ENCODE measurements at places on chromosomes 12 and 14.

DNA sequence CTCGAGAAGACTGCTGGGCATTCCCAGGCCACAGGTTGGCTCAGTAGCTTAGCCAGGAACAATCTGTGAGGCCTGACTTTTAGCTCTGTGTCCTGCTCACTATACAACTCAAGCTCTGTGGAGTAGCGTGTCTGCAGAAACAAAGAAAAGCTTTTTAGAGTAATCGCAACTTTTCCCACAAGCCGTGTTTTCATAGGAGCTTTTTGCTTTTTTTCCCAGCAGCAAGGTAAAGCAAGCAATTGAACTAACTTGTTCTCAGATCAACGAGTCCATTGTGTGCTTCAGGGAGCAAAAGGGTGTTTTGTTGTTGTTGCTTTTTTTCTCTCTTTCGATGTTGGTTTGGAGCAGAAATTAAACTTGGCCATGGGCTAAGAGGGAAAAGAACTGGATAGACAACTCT, 97.3 kb upstream of the BCL2L14 start:
- no peak for DNase-seq

- DNase-seq: no peak
Measured at GRCh38 chr12:57332646-57333312, 81.8 kb upstream of the STAC3 start.

- no peak for DNase-seq
Measured at GRCh38 chr12:120725151-120725658, 421 bp upstream of the ACADS start.

DNA sequence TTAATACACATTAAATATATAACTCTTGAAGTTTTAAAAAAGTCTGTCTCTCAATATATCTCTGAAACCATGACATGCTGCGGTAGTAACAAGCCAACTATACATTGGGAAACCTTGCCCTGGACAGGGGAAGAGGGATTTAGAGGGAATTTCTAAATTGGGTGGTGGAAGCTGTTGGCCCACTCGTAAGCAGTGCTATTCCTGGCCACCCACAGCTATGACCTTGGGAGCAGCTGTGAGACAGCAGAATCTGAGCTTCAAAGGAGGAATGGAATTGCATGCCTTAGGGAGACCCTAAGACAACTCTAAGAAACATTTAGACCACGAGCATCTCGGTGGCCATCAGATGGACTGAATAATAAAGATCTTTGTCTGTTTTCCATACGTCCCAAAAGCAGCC, 15.8 kb upstream of the GCH1 start:
- DNase-seq: no peak

DNA sequence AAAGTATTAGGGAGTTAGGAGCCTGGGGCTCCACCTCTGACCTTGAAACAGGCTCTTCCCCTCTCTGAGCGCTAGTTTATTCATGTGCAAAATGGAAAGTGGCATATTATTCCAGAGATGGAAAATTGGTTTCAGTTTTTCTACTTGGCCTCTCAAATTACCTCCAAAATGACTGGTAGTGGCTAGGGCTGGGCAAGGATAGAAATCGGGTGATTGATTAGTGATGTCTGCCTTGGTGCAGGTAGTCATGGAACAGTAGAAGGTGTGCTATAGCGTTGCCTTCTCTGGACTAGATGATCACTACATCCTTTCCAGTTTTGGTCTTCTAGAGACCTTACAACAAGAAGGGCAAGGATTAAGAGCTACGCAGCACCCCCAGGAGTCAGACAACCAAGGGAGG, 8.6 kb upstream of the MSI1 start:
- no peak for DNase-seq

GRCh38 chr12:117875744-117876435, 92.9 kb downstream of the KSR2 start:
- no peak for DNase-seq

DNA sequence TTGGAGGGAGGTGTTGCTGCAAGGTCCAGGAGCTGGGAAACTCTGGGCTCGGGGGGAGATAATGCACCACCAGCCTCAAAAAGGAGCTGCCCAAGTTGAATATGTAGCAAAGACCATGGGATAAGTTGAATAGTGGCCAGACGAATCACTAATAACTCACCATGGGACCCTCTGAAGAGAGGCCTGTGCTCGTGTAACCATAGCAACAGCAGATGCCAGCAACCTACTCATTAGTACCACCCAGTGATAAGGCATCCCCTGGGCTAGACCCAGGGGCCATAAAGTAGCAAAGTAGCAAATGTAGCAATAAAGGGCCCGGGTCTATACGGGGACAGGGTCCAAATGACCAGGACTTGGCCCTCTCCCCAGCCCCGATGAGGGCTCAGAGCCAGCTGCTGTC, 328.0 kb downstream of the DPF3 start:
- DNase-seq: no peak

GRCh38 chr12:92035477-92035876, 110.2 kb downstream of the BTG1 start:
- no peak for DNase-seq

- DNase-seq: no peak
Measured at GRCh38 chr14:92927349-92928257, 4.7 kb downstream of the CHGA start.

DNA sequence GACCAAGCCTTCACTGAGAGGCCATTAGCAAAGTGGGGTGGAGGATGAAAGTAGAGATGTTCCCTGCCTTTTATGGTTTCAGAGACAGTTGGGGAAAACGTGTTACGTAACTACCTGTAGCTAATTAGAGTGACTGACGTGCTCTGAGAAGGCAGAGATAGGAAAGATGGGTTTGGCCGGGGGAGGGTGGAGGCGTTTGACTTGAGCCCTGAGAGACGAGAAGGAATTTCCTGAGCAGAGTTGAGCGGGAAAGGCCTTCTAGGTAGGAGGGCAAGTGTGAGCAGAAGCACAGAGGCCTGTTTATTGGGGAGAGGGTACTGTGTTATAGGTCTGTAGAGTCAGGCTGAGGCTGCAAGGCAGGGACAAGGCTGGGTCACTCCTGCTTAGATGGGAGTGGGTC, 8.6 kb downstream of the TUNAR start:
- DNase-seq: no peak

DNA sequence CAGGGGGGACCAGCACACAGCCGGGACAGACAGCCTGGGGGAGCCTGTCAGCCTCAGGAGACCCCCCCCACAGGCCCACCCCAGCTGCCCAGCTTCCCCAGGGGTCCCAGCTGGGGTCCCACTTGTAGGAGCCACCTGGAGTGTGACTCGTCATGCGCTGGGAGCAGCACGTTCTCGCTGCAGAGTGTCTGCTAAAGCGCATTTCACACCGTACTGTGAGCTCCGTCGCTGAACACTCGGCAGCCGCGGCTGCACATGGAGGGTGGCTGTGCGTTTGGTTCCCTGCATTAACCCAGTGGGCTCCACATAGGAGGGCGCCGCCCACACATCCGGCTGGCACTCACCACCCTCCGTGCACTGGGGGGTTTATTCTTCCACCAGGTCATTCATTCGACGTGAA, 56.7 kb downstream of the FBRSL1 start:
- DNase-seq: no peak

GRCh38 chr12:9925705-9926393, 6.3 kb downstream of the CLEC2A start:
- peak; percentile 18 for DNase-seq

DNA sequence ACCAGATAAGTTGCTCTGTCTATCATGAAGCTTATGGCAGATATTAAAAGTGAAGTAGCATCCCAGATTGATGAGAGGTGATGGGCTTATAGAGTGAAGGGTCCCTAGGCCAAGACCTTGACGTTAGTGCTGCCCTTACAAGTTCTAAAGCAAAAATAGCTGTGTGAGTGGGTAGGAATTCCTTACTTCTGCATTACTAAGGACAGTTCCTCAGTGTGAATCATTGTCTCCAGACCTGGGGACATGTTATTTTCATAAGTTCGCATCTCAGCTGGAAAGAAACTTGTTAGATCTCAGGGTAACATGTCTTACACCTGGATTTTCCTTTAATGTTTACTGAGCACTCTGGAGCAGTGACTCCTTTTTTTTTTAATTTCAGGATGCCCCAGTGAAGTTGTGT, 28.7 kb downstream of the MAPKAPK5 start:
- no peak for DNase-seq

- no peak for DNase-seq
Measured at GRCh38 chr12:124867401-124867930, 3.8 kb upstream of the SCARB1 start.

DNA sequence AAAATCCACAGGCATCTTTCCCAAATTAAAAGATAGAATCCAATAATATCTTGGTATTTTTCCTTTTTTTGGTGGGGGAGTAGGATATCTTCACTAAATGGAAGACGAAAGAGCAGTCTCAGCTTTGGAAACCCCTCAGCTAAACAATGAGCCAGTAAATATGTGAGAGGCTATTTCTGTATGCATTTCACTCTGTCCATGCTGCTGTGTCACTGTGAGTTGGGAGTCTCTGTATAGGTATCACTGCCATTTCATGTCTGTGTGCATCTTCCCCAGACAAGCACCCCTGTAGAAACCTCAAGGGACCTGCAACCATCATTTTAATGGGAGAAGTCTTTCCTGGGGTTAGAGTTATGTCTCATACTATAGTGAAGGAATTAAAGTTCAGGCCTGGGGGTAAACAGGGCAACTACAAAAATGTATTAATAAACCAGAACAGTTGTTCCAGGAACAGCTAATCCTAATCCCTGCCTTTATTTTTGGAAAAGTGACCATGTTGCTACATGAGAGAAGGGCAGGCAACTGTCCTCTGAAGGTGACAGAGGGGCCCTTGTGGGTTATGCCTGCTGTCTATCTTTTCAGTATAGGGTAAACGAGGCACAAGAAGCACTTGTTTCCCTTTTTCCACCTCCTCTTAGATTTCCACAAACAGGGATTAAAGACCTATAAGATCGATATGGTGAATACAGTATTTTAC, 11.3 kb upstream of the STAC3 start:
- no peak for DNase-seq

- peak; percentile 20 for DNase-seq
Measured at GRCh38 chr14:63991833-63992232, 139.0 kb downstream of the SYNE2 start.
